ENCODE measurements at places on chromosomes 4 and X. TPM values are rescaled to one million over a fixed set of nuclear protein-coding genes. Genes with fewer than 3 reads are reported as not detected.

Gene HOPX
- 7.6 TPM for total RNA-seq

Gene SPANXB1
- not detected for total RNA-seq

Gene ENAM
- total RNA-seq, result not detected

DNA sequence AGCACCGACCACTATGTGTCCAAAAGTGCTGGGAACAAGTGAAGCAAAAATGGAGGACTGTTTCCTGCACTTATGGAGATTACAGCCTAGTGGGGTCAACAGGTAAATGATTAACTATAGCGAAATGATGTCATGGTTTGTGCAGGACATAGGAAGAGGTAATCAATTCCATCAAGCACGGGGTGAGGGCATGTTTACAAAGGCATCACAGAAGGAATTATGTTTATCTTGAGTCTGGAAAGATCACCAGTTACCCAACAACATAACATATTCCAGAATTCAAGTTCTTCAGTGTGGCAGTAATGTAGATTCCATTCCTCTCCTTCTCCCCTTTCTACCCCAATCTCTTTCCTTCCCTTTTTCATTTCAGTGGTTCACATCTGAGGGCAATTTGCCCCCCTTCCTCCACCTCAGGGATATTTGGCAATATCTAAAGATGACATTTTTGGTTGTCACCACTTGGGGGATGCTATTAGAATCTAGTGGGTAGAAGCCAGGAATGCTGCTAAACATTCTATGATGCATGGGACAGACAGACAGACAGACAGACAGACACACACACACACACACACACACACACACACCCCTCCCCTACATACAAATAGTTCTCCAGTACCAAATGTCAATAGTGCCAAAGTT is 24.1 kb downstream of the FAM47E start:
- DNase-seq, result no peak

GRCh38 chrX:22087011-22087557 is 55.0 kb downstream of the PHEX start:
- no peak for DNase-seq

DNA sequence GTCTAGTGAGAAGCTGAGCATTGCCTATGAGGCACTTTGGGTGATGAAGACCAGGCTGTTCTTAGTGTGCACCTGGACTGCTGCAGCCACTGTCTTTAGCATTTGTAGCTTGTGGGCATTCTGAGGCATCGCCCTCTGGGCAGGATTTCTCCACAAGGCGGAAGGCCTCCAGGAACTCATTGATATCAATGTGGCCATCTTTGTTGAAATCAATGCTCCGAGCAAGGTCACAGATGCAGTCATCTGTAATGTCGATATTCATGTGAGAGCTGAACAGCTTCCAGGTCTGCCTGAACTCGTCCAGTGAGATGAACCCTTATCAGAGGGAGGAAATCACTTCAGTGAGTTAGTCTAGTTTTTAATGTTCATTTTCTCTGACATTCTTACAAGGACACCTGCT is 41.6 kb downstream of the PPEF2 start:
- no peak for DNase-seq

- no peak for DNase-seq
Observed at GRCh38 chrX:43876680-43877079, 5.6 kb downstream of the MAOB start.

- no peak for DNase-seq
Observed at GRCh38 chr4:33886356-33886755, 2358.0 kb downstream of the ARAP2 start.

- DNase-seq, result no peak
Observed at GRCh38 chr4:173736840-173737239, 206.8 kb upstream of the HAND2 start.

DNA sequence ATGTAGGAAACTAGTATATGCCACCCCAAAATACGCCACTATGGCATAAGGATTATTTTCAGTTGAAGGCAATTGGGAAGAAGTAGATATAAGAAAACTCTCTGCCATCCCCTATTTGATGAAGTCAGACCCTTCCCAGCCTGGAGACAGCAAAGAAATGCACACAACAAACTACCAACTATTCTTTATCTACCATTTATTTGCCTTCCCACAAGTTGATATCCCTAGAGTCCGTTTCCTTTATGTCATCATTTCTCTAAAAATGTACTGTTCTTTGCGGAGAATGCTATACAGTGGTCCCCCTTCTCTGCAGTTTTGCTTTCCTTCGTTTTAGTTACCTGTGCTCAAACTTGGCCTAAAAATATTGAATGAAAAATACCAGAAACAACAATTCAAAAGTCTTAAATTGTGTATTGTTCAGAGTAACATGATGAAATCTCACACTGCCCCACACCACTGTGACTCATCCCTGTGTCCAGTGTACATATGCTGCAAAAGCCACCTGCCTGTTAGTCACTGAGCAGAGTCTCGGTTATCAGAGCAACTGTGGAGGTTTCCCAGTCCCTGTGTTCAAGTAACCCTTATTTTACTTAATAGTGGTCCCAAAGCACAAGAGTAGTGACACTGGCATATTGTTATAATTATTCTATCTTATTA is 152.3 kb downstream of the WDFY3 start:
- peak; percentile 94 for DNase-seq

- DNase-seq, result no peak
Observed at GRCh38 chr4:36489798-36490197, 208.4 kb downstream of the DTHD1 start.
